ENCODE measurements at places on chromosomes 7 and 10.
A peak's percentile ranks its signal among the peaks of the same experiment; 100 is the strongest.

GRCh38 chr10:52071814-52072213, 242.3 kb upstream of the DKK1 start:
- DNase-seq: no peak

DNA sequence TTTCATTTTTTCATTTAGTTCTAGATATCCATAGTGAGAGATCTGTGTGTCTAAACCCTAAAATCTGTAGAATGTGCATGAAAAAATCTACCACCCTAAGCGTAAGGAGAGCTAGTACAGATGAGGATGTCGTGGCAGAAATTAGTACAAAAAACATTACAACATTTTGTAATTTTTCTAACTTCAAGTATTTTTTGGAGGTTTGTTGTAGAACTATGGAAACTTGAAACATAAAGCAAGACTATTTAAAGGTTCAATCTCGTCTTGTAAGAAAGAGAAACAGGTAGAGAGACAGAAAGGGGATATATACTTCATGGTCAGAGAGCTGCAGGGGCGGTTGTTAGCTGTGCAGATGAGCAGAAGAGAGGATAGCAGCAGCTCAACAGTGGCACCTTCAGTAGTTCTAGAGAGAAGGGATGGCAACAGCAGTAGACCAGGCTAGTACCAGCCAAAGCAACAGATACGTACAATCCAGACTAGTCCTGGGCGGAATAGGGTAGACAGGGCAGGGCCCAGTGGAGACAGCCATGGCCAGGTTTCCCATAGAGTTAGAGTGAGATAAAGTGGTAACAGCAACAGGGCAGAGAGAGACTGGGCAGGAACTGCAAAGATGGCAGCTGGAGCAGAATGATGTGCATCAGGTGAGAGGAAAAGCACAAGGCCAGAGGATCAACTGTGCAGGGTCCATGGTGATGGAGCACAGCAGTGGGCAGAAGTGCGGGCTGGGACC, 145.2 kb downstream of the FRMD4A start:
- DNase-seq: no peak

- peak; percentile 69 for DNase-seq
Observed at GRCh38 chr10:58590152-58590840, 77.6 kb downstream of the BICC1 start.

- no peak for DNase-seq
Observed at GRCh38 chr7:77316219-77316978, 99.8 kb downstream of the GSAP start.

- no peak for DNase-seq
Observed at GRCh38 chr7:120185940-120186682, 86.9 kb upstream of the KCND2 start.

- DNase-seq: no peak
Observed at GRCh38 chr7:148391591-148391990, 199.0 kb upstream of the C7orf33 start.

DNA sequence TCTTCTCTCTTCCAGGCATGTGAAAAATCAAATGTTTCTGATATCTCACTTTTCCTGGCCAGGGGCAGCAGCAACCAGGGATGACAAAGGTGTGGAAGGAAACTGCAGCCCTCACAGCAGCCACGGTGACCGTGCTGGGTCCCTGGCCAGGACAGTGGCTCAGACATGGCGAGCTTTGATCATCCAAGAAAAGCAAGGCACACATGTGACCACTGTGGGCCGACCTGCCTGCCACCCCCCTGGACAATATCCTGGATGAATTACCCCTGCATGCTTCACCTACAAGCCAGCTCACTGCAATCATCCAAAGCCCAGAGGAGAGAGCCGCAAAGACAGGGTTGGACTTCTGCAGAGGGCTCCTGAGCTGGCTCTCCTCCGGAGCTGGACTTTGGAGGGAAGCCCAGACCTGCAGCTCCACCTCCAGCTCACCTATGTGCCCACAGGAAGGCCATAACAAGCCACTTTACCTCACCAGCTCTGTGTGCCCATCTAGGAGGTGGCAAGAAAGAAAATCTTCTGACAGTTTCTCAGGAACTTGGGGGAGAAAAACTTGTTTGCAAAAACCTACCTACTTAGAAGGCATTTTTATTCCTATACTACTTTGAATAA, 2.7 kb downstream of the CHST15 start:
- DNase-seq: no peak

DNA sequence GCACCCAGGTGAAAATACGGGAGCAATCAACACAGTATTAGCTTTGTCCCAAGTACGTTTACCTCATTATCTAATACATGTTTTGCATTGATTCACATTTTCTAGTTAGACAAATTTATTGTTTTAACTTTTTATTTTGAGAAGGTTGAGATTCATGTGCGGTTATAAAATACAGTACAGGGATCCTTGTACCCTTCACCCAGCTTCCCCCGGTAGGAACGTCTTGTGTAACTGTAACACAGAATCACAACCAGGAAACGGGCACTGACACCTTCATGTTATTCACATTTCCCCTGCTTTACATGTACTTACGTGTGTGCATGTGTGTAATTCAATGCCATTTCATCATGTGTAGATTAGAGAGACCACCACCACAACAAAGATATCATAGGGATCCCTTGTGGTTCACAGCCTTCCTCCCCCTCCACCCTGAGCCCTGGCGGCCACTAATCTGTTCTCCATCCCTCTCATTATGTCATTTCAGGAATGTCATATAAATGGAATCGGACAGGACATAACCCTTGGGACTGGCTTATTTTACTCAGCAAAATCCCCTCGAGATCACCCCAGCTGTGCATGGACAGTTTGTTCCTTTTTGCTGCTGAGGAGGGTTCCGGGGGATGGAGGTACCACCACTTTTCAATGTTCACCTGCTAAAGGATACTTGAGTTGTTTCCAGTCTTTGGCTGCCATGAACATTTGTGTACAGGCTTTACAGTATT, 46.5 kb upstream of the C10orf71 start:
- no peak for DNase-seq

Measured in skin of body (tissue), 3 donors.